ENCODE measurements at places on chromosomes 12 and 14.

DNA sequence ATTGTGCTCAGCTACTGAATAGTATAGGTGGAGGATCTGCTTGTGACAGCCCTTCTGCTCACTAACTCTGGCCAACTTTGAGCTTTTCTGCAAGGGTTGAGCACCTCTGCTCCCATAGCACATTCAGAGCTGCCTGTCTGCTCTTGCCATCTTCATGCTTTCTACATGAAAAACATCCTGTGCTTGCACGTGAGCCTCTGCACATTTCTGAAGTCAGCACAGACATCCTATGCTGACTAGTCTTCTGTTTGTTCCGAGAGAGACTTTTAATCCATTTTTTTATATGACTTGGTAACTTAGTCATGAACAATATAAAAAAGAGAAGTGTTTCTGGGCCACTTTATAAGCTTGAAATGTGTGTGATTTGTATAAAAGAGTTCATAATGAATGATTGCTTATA is 969.3 kb downstream of the TMTC2 start:
- DNase-seq, result no peak

DNA sequence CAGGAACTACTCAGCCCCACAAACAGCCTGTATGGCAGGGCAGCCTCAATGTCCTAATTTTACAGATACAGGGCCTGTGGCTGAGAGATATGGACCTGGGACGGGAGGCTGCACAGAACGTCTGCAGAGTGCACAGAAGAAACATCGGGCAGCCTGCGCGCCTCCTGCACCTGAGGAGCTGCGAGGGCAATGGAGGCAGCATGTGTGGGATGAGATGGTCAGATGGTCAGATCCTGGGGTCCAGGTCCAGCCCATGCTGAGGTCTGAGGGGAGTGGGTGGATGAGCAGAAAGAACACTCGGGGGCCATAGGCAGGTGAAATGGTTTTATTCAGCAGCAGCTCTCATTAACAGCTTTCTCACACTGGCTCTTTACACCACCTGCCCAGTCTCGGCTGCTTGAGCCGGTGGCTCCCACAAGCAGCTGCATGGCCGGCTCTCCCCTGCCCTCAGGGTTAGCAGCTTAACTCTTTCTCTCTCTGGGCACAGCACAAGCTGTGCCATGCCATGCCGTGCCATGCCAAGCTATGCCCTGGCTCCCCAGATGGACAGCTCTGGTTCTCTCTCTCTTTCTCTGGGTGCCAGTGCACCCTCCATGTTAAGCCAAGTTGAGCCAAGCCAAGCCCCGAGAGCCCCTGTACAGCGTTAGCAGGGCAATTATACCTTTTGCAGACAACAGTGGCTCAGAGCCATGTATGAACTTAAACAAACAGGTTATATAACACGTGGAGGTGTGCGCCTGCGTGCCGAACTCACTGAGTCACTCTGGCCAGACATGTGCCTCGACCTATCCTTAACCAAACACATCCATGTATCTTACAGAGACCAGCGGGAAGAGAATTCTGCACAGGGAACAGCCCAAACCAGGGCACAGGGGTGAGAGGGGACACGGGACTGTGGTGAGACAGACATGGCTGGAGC is 47.6 kb downstream of the RIMBP2 start:
- DNase-seq, result no peak

- no peak for DNase-seq
Observed at GRCh38 chr14:60655898-60656685, 6.8 kb upstream of the SIX1 start.

GRCh38 chr14:104697892-104698583 is 8.6 kb downstream of the INF2 start:
- no peak for DNase-seq

DNA sequence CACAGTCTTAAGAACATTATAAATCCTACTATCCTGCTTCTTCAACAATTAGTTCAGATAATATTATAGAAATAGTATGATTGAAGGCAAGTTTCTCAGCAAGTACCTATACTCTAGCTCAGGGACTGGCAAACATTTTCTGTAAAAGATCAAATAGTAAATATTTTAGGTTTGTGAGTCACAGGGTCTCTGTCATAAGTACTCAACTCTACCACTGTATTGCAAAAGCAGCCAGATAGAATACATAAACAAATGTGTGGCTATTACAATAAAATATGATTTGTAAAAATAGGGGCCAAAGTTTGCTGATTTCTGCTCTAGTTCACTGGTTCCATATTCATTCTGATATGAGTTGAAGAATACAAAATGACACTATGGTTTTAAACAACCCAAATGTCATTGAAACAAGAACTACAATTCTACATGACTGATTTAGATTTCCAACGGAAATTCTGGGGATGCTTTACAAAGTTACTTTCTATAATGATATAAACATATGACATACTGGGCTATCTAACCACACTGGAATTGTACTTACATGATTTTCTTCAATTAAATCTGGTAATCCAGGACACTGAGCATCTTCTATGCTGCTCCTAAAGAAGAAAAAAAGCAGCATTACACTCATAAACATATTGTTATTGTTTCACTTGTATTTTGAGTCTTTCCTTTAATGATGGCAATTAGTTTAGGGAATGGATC is 23.2 kb downstream of the LGALS3 start:
- DNase-seq, result no peak

GRCh38 chr12:5630726-5631125 is 198.8 kb downstream of the NTF3 start:
- no peak for DNase-seq

DNA sequence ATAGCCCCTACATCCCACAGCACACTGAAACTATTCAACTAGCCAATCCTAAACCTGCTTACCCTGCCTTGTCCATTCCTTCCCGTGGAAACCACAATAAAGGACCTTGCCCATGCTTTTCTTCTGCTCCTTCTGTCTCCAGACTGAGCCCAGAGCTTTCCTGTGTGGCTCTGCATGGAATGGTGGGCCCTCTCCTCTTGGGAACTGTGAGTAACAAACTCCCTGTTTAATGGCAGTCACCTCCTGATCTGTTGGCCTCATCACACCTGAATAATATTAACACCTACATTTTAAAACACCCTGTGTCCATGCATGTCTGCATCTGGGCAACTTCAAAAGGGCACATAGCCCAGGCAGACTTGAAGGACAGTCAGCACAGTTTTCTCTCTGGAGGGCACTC is 12.4 kb downstream of the LGR5 start:
- DNase-seq, result no peak

DNA sequence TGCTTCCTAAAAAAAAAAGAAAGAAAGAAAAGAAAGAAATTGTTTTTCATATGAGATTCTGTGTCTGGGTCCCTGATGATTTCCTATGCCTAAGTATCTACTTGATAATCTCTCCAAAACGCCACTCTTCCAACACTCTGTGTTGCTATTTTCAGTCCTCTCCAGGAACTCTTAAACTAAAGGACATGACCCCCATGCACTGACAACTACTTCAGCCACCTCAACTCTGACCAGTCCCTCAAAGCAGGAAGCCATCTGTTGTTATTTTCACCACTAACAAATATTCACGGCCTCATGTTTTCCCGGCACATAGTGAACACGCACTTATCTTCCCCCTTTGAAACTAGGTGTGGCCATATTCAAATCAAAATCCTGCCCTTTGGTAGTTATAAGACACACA is 259.3 kb downstream of the PPFIA2 start:
- DNase-seq, result no peak

- DNase-seq, result peak; percentile 5
Observed at GRCh38 chr14:88005050-88005481, at the start of gene GPR65. Gene GPR65, plus strand, starts transcription at chr14:88005135. Its CDS starts 5,713 bp downstream, at chr14:88010848.

- DNase-seq, result no peak
Observed at GRCh38 chr12:58871556-58871955, 48.7 kb downstream of the LRIG3 start.

GRCh38 chr12:128930606-128931005 is 77.3 kb downstream of the GLT1D1 start:
- no peak for DNase-seq

GRCh38 chr12:13211859-13212664 is 15.5 kb downstream of the EMP1 start:
- DNase-seq, result peak; percentile 37

- no peak for DNase-seq
Observed at GRCh38 chr12:121423253-121423652, 23.3 kb downstream of the RNF34 start.

- no peak for DNase-seq
Observed at GRCh38 chr12:115062741-115063140, 378.8 kb upstream of the TBX3 start.

GRCh38 chr12:105559310-105559709 is 228.8 kb downstream of the C12orf75 start:
- no peak for DNase-seq

GRCh38 chr12:70794131-70794530 is 126.4 kb downstream of the PTPRR start:
- no peak for DNase-seq

- DNase-seq, result no peak
Observed at GRCh38 chr12:57138526-57139272, 8.7 kb downstream of the LRP1-AS start.

- DNase-seq, result no peak
Observed at GRCh38 chr14:104968541-104969401, 9.4 kb downstream of the AHNAK2 start.

- DNase-seq, result no peak
Observed at GRCh38 chr14:91185721-91186120, 58.8 kb downstream of the GPR68 start.

- DNase-seq, result no peak
Observed at GRCh38 chr14:61652526-61653262, 42.6 kb upstream of the HIF1A start.

DNA sequence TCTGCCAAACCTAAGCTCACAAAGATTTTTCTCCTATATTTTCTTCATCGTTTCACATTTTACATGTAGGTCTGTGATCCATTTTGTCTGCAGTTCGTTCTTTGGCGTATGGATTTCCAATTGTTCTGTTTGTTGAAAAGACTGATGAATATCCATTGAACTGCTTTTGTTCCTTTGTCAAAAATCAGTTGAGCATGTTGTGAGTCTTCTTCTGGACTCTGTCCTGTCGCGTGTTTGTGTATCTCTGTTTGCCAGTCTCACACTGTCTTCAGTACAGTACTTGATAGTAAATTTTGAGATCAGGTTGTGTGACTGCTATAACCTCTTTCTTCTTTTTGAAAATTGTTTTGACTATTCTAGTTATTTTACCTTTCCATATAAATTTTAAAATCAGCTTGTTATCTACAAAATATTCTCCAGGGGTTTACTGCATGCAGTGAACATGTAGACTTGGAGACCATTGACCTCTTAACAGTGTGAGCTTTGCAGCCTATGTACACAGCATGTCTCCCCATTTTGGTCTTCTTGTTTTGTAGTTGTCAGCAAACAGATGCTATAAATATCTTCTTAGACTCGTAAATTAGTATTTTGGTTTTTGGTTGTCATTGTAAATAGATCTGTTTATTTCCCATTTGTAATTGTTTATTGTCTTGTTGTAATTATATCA is 94.0 kb upstream of the DYNC1H1 start:
- DNase-seq, result no peak

DNA sequence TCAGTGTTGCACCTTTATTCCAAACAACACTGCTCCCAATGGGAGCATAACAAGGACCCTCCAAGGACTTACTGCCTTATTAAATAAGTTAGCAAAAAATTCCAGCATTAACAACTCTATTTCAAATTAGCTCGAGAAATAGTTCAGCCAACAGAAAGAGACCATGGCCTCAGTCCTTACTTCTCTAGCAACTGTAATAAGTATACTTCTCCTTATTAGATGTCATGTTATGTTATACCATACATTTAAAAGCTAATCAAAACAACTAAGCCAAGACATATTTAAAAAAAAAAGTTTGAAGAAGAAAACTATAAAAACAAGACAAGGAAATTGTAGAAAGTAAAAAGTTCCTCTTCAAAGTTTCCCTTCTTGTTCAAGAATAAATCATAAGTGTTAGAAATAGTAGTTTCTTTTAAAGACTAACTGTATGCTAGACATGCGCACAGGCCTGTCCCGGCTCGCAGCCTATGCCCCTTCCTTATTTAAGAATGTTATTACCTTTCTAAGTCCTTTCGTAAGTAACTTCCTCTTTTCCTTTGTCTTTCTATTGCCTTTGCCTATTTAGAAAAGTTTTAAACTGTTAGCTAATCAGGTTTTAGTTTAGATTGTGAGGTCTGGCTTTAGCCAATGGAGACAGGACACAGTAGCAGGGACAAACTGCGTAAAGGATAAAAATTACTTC is 68.6 kb downstream of the RESF1 start:
- no peak for DNase-seq

DNA sequence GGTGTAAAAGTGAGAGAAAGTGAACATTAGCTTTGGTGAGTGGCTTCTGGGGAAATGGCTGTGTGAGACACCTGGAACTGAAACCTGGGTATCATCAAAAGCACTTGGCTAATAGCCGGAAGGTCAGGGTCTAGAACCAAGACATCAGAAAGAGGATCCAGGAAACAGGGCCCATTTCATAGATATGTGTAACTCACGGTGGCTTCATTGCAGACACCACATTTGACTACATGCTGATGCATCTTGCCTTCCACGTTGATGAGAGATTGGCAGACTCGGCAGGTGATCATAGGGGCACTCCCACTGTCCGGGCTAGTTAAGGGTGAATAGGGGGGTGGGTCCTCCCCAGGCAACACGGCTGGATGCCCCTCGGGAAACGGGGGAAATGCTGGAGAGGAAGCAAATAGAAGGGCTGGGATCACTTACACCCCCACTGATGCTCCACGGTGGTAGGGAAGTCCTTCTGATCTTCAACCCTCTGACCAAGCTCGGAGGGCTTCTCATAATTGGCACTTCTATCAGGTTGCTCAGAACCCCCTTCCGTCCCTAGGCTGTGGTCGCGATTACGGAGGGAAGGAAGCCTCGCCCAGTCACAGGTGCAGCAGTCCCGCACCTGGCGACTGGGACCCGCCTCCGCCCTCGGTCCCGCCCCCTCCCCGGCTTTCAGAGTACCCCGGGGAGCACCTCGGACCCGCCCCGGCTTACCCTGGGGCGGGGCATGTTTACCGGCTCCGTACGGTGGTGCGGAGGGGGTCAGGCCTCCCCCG is 593 bp downstream of the PIP4P1 start:
- peak; percentile 54 for DNase-seq

DNA sequence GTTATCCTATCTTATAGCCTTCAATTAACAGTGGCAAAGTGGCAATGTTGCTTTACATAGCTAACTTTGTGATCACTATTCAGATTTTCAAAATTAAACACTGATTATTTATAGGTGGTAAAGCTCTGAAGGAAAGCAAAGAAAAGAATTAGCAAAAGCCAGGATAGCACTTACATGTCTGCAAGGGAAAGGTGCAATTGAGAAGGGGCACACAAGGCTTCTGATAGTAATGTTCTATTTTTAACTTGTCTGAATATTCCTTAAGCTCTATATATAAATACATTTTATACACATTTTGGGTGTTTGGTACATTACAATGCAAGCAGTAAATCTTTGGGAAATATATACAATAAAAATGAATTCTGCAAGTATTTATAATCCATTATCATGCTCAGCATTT is 10.9 kb downstream of the NAP1L1 start:
- no peak for DNase-seq

DNA sequence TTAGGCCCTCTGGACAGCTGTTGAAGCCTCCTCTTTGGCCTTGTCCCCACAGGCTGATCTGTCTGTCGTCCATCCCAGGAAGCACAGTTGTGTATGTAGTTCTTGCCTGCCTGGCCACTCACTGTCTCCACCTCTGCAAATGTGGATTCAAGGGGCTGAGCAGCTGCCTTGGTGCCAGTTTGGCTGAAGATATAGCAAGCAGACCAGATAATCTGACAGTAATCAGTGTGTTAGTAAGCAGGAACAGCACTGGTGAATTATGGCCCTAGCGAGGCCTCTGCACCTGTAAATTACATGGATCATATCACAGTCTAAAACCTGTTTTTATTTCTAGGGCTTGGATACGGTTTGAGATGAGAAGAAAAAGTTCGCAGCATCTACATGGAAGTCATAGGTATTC is 282.5 kb upstream of the NOS1 start:
- no peak for DNase-seq

Measured in effector memory CD4-positive, alpha-beta T cell (primary cell).